ENCODE measurements at places on chromosomes 3 and 15.

GRCh38 chr15:48675436-48675835 is 29.9 kb upstream of the FBN1 start:
- no peak for DNase-seq

GRCh38 chr3:155978324-155978723 is 107.9 kb downstream of the GMPS start:
- DNase-seq = no peak

DNA sequence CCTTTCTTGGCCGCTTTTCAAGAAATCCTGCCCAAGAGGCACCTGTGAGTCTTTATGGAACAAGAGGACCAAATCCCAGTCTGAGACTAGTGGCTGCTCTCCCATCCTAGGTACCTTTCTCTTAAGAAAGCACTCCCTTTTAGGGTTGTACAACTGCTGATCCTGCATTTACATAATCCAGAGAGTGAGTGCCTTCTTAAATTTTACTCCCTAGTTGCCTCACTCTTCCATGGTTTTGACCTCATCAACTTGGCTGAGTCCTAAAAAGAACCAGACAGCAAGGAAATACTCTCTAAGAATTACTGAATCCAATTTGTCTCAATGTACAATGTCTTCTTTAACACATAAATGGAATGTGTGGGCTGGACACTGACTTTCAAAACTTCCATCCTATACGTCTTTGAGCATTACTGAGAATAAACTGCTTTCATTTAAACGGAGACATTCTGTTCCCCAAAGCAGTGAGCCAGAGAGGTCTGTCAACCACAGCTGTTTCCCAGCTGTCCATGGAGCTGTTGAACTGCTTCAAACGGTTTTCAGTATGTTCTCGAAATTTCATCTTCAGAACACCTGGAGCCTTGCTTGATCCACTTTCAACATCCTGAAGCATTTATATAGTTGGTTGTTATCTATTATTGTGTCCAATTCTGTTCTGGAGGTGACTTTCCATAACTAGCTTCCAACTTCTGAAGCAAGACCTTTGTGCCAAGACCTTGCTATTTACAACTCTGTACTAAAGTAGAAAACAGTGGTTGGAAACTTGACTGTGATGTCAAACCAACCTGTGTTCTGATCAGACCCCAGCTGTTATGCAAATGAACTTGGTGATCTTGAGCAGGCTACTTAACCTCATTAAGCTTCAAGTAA is 179.1 kb downstream of the SLC9A9 start:
- no peak for DNase-seq

GRCh38 chr3:8888301-8888915 is 74.9 kb downstream of the RAD18 start:
- DNase-seq = no peak

DNA sequence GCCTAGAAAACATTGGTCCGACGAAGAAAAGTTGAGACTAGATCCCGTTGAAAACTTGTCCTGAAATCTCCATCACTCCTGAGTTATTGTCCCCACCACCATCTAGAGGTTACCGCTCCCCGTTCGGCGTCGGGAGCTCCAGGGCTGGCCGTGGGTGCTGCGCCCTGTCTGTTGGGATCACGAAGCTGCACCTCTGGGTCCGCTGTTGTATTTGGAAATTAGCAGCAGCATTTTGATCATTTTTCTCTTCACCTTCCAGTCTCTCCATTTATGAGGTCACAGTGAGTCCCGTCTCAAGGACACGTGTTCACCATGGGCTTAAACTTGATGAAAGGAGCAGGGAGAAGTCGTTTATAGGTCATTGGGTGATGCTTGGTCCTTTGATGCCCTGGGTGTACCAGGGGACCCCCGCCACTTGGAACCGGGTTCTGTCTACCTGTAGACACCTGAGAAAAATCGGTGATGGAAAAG is 565 bp downstream of the MANF start:
- DNase-seq = no peak

DNA sequence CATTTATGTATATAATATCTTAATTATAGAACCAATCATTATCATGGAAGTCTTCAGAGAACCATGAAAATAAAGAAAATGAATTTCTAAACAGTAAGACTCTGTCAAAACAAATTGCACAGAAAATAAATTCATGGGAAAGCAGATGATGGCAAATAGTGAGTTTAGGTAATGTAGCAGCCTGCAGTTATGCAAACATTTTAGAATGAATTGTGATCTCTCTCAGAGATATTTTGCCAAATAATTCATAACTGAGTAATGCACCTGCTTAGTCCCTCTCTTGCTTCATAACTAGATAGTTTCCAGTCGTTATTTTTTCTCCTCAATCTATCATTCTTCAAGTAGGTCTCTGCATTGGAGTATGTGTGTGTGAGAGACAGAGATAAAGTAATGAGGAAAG is 492.7 kb upstream of the THBS1 start:
- no peak for DNase-seq

DNA sequence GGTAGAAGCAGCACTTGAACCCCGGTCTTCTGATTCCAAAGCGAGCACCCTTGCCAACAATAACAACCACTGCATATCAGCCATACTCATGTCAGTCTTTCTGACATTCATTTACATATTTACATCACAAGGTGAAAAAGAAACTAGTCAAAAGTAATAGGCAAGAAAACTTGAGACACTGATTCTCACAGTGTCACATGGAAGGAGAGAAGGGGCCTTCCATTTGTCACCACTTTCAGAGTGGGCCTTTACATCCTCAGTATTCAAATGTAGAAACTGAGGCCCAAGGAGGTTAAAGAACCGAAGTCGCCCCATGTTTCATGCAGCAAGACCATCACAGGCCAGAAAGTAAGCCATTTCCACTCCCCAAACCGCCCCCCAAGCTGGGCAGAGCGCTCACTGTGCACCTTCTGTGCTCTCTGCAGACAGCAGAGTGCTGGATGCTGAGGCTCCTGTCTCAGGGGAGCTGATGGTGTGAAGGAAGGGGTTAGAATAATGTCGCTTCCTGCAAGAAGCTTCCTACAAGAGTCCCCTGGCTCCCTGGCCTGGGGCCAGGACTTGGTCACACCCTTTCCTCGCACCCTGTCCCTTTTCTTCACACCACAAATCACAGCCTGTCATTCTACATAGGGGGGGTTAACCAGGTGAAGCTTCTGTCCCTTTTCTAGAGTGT is 260.1 kb downstream of the UACA start:
- no peak for DNase-seq

DNA sequence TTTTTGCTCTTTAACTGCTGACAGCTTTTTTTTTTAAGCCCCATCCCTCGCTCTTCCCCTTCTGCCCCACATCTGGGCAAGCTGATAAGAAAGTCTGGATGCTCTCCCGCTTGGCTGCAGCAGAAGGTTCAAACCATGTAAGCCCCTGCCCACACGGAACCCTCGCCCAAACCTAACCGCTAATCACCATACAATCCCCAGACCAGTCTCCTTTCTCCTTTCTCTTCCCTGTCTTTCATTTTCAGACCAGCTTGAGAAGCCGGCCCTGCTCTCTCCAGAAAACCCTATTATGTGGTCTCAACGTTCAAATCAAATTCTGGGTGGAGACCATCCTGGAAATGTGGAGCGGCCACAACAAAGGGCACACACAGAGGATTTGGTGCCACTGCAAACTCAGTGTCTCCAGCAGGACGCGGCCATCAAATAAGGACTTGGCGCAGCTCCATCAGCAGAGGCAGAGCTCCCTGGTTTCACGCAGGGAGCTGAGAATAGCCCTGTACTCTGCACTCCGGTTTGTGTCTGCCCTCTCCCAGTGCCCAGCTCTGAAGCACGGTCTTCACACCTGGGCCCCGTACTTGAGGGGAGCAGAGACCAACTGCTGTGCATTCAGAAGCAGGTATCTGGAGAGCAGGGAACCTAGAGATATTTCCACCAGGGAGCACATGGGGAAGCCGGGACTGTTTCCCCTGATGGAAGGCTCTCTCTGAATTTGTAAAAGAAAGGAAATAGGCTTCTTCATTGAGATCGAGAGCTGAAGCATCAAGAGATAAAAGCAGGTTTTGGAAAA is 92.6 kb downstream of the XXYLT1 start:
- no peak for DNase-seq

DNA sequence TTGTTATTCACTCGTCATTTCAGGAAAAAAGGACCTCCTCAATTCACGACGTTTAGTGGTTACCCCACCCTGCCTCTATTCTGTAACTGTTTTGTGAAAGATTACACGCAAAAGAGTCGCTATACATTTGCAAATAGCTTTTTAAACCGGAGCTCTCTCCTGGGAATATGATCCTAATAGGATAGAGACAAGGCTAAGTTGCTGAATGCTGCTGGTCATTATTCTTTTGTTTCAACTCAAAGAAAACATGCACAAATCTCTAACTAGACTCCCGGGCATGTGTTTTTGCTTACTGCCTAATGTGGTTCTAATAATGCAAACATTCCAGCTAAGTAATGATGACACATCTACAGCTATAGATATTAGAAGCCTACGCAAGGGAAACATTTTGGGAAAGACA is 214.6 kb upstream of the MDFIC2 start:
- DNase-seq = no peak

DNA sequence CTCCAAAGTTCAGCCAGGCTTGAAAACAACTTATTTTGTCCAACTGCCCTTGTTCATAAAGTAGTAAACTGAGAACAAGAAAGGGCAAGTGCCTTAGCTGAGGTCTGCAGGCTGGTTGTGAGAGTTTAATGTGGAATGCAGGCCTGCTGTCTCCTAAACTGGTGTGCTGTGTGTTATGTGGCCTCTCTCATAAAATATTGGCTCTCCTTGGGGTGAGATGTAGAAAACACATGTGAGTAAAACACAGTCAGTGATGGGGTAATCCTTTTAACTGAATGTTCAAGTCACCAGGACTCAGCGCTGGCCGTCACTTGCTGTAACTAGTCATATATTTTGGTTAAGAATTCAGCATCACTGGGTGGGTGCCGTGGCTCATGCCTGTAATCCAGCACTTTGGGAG is 7.1 kb upstream of the ST6GAL1 start:
- no peak for DNase-seq

DNA sequence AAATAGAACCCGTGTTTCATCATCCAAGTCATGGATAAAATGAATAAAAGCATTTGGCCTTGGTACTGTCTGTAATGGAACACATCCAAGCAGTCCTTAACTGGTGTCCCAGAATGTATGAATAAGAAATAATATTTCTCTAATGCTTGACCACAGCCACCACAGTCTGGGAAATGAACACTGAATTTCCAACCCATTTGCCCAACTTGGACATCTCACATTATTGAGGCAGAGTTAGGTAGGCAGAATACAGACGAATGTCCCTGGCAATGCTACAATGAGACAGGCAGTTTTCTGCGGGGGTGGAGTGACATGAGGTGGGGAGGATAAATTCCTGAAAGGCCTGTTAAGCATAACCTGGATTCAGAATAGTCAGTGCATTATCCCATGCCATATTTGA is 245.7 kb downstream of the ZIC1 start:
- no peak for DNase-seq

DNA sequence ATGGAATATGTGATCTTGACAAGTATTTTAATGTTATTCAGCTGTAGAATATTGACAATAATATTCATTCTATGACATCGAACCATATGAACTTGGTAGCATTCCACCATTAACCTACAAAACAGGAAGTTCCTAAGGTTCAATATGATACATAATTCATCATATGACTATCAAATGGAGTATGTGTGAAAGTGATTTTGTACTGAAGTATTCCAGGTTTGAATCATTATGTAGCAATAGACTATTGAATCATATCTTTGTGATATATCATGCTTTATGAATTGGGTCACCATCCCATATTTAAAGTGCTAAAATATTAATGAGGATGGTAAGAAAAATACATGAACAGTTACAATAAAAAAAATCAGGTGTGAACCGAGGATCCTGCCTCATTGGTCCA is 95.1 kb downstream of the TP63 start:
- no peak for DNase-seq

GRCh38 chr3:170179432-170179831 is 2.1 kb downstream of the PHC3 start:
- no peak for DNase-seq

DNA sequence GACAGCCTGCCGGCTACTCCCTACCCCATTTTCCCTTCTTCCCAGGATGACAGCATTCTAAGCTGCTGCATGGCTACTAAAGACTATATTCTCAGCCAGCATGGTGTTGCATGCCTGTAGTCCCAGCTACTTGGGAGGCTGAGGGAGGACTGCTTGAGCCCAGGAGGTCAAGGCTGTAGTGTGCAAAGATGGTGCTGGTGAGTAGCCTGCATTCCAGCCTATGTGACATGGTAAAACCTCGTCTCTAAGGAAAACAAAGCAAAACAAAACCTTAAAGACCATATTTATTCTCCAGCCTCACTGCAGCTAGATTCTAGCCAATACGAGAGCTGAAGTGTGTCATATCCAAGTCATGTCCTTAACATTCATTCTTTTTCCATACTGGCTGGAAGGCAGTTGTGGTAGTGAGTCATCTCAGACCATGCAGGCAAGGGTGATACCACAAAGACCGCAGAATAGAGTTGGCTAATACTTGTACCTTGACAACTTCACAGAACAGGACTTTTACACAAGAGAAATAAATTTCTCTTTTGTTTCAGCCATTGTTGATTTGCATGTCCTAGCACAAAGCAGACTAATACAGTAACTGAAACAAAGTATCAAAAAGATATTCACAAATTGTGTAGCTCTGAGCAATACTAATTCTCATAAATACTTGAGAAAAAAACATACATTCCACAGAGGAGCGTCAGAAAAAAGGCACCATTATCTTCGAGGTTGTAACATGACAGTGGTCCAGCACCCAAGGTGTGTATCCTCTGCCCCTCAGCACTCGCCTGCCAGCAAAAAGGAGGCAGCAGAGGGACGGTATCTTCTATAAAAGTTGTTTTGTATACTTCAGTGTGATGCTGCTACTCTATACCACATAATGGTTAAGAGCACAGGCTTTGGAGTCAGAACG is 14.8 kb downstream of the PBRM1 start:
- DNase-seq = peak; percentile 9

DNA sequence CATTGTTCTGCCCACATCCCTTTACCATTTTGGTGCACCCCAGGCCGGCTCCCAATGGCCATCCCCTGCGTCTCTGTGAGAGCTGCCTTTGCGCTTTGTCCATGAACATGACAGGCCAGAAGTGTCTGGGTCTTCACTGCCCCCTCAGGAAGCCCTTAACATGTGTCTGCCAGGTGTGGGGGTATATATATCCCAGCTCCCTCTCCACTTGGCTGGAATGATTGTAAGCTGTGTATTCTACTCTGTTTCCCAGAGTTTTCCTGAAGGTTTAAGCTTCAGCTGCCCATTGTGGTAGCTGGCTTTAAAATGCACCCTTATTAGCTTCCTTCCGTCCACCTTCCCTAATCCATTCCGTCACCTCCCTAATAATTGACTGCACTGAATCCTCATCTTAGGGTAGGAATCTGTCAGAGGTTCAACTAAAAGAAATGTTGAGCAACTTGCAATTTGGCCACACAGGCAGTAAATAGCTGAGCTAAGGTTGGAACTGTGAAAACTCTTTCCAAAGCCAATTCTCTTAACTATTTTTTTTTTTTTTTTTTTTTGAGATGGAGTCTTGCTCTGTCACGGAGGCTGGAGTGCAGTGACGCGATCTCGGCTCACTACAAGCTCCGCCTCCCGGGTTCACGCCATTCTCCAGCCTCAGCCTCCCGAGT is 30.4 kb upstream of the UBE2E1 start:
- DNase-seq = no peak

DNA sequence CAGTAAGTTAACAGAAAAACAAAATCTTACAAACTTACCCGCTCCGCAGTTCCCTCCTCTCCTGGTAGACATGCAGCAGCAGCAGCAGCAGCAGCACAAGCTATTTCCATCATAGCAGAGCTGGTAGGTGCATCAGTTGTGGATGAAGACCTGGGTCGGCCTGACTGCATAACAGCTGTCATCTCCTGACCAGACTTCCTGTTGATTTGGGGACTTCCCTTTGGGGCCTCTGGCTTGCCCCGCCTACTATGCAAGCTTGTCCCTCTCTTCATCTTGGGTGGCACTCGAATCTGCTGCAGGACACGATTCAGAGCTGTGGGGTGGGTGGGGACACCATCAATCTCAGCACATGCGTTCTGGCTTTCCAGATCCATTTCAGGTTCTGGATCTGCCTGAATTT is 65.7 kb downstream of the TMCC1 start:
- DNase-seq = no peak
